ENCODE measurements at places on chromosomes 5 and 9.

GRCh38 chr9:38318759-38319495, 73.6 kb upstream of the ALDH1B1 start:
- DNase-seq = no peak

- DNase-seq = no peak
Observed at GRCh38 chr9:93589688-93590087, 13.3 kb downstream of the PHF2 start.

DNA sequence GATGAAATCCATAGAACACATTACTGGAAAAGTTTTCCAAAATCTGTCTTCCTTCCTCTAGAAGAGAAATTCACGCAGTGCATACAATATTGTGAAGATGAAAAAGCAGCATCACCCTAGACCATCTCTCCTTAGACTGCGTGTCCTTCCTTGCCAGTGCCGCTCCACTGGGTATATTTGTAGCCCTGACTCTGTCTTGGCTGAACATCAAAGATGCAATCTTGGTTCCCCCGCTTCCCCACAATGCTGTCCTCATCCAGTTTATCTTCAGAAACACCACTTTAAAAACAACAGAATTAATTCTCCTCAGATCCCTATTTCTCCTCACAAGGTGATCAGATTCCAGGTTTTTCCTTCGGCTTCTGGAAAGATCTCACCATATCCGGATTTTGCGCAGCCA, 53.9 kb downstream of the ROR2 start:
- DNase-seq = no peak

DNA sequence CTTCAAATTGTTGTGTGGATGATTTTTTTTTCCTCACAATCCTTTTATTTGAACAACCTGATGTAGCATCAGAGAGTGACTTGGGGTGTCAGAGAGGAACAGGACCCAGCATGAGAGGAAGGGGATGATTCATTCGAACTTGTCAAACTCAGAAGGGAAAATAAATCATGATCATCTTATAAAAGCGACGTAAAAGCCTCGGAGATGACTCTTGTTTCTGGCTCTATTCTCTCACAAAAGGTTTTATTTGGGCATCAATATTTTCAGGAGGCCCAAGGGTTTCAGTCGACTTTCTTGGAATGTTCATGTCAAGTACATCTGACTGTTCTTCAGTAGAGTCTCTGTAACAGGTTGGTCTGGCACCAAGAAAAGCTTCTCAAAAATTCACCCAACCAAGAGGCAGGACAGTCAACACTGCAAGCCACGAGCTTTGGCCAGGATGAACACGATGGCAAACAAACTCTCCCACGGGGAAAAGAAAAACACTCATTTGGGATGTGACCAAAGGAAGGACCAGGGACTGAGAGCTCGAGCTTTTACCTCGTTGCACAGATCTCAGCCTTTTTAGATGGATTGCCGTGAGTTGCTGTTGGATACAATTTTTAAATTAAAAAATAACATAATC, 55.1 kb downstream of the ANKH start:
- no peak for DNase-seq

DNA sequence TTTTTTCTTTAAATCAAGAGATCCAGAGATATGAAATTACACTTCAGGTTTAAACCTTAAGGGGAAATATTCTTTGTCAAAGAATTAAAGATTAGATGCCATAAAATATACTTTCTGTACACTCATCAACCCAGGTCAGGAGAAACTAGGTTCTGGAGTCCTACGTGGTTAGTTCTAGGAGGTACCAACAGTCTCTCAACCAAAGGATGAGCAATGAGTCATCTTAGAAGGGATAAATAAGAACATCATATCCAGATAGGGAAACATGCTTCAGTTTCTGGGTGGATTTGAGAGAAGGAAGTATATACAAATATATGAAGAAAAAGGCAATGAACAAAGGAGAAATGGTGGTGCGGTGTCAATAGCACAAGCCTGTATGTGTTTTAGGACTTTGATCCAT, 98.2 kb downstream of the CSNK1G3 start:
- no peak for DNase-seq

DNA sequence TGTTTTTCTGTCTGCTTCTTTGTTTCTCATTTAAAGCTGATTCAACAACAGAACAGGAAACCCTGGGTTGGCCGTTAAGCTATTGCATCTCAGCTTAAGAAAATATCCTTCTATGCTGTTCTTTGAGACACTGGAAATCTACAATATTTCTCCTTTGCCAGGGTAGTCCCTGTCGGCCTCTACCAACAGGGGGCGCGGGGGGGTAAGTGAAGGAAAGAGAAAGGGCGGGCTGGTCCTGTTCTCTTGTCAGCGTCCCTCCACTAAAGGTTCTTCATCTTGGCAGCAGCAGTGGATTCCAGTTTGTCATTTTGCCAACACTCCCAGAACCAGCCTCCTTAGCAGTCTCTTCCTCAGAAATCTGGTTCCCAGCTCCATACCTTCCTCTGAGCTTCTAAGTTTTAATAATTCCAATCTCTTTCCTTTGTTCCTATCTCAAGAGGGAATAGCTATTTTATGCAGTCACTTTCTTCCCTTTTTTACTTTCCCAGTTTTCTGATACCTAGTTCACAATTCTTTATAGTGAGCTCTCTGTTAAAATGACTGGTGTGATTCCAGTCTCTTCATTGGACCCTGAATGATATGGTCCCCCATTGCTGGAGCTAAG, 222.3 kb downstream of the GLIS3 start:
- peak; percentile 43 for DNase-seq

GRCh38 chr5:105696440-105696839, 1974.3 kb downstream of the EFNA5 start:
- DNase-seq = no peak

- no peak for DNase-seq
Observed at GRCh38 chr9:111413996-111414395, 70.2 kb downstream of the ECPAS start.

DNA sequence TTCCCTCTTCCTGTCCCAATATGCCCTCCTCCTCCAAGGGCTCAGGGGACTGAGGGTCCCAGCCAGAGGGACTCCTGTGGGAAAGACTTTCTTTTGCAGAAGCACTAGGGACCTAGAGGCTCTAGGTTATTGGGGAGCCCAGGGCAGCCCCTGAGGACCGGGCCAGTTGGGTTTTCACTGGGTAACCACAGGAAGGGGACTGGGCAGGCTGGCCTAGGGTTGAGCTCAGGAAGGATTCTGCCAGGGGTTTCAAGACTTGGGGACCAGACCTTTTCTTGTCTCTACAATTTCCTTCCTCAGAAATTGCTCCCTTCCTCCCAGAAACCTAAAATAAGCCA, 24.4 kb upstream of the HMCN2 start:
- no peak for DNase-seq

DNA sequence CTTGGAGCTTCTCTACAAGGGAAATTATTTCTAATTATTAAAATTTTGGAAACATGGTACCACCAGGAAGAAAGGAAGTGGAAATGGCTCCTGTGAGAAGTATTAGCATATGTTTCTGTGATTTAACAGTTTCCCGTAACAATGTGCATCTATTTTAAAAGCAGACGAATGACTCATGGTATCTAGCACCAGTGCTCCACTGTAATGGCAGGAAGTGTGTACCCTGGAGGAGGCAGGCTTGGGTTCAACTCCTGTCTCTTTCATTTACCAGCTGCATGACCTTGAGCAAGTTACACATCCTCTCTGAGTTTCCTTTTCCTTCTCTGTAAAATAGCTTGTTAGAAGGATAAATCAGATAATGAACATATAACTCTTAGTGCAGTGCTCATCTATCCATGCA, 41.0 kb upstream of the ANGPTL2 start:
- no peak for DNase-seq

All from CD14-positive monocyte (primary cell).